ENCODE measurements at places on chromosomes 2 and 18.

- no peak for DNase-seq
These were observed 120.4 kb upstream of the KLF7 start for GRCh38 chr2:207286106-207286505.

DNA sequence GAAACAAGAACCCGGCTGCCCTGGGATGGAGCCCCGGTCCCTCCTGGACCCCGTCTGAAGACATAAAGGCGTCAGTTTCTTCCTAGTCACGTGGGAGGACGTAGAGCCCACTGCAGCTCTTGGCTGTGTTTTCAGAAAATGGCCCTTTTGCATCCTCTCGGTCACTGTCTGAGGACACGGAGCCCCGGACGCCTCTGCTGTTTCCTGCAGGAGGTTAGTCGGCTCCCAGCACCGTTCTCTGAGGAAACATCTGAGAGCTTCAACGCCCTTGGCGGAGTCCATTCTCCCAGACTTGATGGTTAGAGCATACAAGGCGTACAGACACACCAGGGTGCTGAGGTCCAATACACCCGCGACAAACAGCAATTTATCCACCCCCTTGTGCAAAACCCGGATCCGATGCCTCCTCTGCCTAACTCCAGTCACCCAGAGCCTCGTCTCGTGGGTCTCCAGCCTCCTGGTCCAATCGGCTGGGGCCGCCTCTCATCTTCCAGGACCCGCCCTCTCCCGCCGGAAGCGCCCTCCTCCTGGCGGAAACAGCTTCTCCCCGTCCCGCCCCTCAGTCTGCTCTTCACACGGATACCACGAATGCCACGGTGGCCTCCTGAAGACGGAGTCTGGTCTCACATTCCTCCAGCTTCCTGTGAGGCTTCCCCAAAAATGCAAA is 119.4 kb downstream of the TMEM18 start:
- DNase-seq = no peak

GRCh38 chr2:47676261-47676926 is 106.6 kb upstream of the MSH6 start:
- DNase-seq = no peak

- DNase-seq = no peak
These were observed 6.8 kb upstream of the CD207 start for GRCh38 chr2:70842401-70842800.

All from urinary bladder (tissue), 4 donors.